Vagina (tissue), 2 donors: ENCODE measurements at places on chromosomes 11 and 22.

DNA sequence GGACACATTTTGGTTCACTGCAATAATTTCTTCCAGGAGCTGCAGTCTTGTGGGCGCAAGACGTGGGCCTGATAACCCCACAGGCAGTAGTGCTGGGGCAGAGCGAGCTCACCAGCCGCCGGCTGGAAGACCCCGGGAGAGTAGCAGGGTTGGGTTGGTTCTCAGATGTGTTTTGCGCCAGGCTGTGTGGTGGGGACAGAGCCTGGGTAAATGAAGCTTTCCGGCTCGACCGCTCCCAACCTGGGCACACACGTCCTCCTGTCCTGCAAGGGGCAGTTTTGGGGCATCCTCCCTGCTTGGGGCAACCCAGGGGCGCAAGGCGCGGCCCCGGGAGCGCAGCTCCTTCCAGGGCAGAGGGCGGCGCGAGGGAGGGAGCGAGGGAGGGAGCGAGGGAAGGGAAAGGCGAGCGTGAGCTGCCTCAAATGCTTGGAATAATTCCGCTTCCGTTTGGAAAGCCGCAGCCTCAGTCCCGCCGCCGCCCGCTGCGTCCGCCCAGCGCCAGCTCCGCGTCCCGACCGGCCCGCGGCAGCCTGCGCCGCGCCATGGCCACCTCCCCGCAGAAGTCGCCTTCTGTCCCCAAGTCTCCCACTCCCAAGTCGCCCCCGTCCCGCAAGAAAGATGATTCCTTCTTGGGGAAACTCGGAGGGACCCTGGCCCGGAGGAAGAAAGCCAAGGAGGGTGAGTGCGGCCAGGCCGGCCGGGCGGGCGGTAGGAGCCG, at the start of gene PARVA:
PARVA (plus strand) TSS at position 466 of the 718 bp plus-strand sequence; CDS start at position 543, 77 bp downstream.
- no peak for DNase-seq

- no peak for DNase-seq
Observed at GRCh38 chr11:130675917-130676316, 227.5 kb downstream of the ADAMTS15 start.

DNA sequence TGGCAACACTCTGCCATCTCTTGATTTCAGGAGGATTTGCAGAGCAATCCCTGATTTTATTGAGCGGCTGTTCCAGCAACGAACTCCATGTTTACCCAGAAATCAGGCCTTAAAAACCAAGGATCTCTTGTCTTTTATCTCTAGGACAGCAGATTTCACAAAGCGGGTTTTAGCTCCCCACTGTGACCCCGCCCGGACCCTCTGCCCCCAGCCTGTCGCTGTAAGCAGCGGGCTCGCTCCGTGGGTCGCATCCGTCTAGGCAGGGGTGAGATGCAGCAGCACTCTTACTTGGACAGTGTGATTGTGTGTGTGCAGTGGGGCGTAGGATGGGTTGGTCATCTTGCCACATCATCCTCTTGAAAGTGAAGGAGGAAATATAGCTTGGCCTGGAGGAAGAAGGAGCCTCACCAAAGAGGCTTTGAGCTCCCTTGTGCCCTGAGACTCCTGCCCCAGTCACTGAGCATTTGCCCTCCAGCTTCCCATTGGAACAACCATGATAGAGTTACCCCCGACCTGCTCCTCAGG, 189.2 kb upstream of the TBCEL start:
- DNase-seq = no peak

DNA sequence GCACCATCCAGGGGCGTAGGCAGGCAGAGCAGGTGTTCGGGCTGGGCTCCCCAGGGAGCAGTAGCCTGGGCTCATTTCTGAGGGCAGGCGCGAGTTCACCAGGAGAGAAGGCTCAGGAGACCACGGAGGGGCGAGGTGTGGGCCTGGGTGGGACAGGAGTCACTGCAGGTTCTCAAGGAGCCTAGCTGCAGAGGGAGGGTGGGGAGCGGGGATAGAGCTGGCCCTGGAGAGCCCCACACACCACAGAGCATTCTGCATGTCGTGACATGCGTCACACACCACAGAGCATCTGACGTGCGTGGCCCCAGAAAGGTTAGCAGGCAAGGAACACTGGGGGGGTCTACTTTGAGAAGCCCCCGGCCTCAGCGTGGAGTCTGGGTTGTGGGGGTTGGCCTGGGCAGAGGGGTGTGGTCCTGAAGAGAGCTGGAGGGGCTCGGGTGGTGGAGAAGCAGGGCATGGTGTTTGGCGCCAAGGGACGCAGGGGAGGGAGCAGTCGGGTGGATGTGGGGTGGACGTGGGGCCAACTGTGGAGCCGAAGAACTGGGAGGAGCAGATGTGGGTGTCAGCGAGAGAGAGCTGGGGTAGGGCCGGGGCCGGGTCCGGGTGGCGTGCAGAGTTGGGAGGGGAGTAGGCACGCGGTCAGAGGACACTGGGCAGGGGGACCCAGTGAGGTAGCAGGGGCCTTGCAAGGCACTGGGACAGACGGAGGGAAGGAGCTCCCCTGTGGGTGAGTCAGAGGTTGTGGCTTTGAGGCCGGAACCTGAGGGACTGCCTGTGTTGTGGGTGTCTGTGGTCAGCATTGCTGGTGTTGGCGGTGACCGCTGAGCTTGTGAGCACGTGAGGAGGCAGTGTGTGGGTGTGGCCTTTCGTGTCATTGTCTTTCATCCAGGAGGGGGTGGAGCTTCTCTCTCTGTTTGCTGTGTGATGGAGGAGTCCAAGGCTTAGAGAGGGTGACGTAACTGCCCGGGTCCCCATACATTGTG, 25.5 kb downstream of the CTTN start:
- DNase-seq = no peak

GRCh38 chr11:68682531-68682961, 1.8 kb upstream of the GAL start:
- no peak for DNase-seq

DNA sequence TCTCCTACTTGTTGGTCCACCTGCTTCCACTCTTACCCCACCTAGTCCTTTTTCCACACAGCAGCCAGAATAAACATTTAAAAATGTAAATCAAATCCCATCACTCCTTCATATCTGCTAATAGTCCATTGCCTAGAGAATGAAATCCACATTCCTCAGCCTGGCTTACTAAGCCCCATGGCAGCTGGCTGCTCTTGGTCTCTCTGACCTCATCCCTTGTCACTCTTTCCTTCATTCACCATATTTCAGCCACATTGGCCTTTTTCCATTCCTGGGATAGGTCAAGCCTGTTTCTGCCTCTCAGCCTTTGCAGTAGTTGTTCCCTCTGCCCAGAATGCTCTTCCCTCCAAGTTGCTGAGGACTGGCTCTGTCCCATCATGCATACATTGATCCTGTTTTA, 512.8 kb downstream of the INSC start:
- DNase-seq = no peak

GRCh38 chr22:37343863-37344734, 61.8 kb downstream of the CYTH4 start:
- DNase-seq = no peak

GRCh38 chr11:9861860-9862725, 198.2 kb downstream of the SWAP70 start:
- no peak for DNase-seq

GRCh38 chr22:23862103-23862502, 4.4 kb downstream of the SLC2A11 start:
- no peak for DNase-seq

DNA sequence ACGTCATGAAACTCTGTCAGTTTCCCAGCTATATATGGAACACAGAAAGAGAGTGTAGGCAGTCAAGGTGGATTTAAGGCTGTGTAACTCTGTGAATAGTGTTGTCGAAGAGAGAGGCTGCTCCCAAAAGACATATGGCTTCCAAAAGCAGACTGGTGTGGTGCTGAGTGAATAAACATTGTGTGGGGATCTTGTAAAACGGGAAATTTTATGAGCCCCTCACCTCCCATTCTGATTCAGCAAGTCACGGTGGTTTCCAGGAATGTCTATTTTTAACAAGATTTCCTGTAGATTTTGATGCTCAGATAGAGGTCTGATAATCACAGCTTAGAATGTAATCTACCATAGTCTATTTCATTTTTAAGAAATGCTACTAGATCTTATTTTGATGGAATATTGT, 67.9 kb downstream of the SESN3 start:
- no peak for DNase-seq

GRCh38 chr22:44608597-44609399, 93.2 kb upstream of the PRR5 start:
- DNase-seq = no peak

DNA sequence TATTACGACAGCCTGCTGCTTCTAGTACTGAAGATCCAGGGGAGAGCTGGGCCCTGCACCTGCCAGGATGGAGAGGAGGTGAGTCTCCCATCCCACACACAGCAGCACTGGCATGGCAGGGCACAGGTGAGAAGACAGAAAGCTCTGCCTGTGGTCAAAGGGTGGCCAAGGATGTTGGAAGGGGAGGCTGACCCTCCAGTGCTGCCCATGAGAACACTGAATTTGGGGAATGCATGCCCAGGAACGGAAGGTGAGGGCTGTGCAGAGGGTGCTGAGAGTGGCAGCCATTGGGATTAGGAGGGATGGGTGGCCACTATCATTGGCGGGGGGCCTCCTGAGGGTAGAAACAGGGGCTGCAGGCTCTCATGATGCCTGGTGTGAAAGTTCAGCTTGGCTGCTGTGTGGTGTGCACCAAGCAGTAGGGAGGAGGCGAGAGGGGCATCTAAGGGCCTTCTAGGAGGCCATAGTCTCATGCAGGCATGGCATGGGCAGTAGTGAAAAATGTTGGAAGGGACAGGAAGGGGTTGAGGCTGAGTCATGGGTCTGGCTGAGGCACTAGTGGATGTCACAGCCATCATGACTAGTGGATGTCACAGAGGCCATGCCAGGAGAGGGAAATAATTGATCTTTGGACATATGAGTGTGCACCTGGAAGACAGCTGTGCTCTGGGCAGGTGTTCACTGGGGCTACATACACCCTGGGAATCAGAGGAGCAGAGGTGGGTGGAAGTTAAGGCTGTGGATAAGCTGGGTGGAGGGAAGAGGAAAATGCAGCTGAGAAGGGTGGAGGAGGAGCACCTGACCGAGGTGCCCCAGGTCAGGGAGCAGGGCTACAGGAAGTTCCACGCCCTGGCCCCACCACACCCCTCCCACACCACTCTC, 2.5 kb upstream of the LRRC74B start:
- no peak for DNase-seq

GRCh38 chr11:36069576-36070212, 125.8 kb downstream of the LDLRAD3 start:
- peak; percentile 22 for DNase-seq

- no peak for DNase-seq
Observed at GRCh38 chr11:88454881-88455280, 117.3 kb upstream of the CTSC start.

DNA sequence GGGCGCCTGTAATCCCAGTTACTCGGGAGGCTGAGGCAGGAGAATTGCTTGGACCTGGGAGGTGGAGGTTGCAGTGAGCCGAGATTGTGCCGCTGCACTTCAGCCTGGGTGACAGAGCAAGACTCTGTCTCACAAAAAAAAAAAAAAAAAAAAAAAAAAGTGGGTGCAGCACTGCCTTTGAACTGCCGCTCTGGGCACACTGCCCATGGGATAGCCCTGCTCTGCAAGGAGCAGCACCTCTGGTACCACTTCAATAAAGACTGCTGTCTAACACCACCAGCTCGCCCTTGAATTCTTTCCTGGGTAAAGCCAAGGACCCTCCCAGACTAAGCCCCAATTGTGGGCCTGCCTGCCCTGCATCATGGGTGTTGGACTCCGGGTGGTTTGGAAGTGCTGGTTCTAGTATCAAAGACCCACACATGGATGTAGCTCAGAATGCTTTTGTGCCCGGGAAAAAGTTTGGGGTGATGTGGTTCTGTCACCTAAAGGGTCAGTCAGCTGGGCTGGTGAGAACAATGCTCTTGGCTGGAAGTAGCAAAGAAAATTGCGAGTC, 444.3 kb downstream of the TBC1D22A start:
- DNase-seq = no peak

DNA sequence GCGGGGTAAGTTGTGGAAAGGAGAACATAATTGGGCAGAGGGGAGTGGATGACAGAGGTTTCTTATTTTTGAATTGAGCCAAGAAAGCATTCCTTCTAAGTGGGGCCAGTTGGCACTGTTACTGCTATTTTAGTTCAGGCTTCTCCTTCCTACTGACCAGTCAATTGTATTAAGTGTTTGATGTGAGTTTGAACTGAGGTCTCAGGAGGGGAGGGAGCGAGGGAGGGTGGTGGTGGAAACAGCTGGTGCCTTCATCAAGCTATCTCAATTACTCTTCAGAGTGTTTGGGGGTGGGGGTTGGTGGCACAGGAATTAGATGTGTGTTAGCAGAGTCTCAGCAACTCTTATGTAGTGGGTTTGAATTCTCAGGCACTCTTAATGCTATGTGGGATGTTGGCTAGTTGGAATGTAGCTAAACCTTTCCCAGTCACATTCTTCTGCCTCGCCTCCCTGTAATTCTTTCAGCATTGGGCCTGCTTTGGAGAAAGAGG, 14.5 kb downstream of the CTNND1 start:
- DNase-seq = no peak

GRCh38 chr22:35367331-35367886, 13.5 kb upstream of the HMOX1 start:
- no peak for DNase-seq

DNA sequence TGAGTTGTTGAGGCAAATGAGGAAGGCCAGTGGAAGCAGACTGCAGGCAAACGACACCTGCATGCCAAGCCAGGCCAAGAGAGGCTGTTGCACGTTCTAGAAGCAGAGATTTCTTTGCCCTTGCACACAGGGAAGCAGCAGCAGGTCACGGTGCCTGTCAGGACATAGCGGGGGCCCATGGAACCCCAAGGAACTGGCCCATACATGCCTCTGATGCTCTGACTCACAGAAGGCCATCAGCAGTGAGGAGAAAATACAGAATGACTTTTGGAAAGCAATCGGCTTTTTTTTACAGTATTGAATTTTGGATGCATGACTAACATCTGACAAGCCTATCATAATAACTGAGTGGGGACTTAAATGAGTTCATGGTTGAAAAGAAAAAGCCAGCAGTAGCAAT, 123.9 kb downstream of the MPPED1 start:
- DNase-seq = no peak
